Stimulated activated CD4-positive, alpha-beta T cell treated with anti-CD3 and anti-CD28 coated beads, Interleukin-4, amount 100 ng/mL, for 1 hour (primary cell): ENCODE measurements at places on chromosomes 5 and 9.

DNA sequence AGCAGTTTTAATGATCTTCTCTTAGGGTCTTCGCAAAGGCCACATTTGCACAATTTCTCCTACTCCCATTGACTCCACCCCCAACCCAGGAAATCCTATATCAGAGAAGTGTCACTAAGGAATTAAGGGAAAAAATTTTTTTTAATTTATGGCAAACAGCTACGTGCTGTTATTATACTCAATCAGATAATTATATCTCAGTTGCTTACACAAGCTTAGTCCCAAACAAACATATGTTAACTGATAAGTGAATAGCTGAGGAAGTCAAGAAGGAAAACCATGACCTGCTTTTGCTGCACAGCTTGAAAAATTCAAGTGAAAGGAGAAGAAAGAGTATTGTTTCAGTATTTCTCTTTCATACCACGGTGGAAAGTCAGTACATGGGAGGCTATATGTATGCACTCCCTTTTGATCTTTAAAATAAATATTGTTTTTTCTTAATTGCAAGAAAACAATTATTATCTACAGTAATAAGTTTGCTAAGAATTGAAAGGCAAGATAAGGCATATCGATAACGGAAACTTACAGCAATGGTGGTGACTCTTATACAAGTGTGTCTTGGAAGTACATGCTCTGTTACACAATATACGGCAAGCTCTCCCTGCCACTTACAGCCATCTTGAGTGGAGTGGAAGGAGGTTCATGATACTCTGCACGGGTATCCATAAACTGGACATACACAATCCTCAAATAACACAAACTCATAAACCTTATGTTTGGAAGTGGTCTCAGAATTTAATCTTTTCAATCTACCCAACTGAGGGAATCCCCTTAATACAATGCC lies 167.9 kb upstream of the FREM1 start:
- DNase-seq: no peak

GRCh38 chr9:25224309-25224708 lies 453.9 kb downstream of the TUSC1 start:
- DNase-seq: no peak

DNA sequence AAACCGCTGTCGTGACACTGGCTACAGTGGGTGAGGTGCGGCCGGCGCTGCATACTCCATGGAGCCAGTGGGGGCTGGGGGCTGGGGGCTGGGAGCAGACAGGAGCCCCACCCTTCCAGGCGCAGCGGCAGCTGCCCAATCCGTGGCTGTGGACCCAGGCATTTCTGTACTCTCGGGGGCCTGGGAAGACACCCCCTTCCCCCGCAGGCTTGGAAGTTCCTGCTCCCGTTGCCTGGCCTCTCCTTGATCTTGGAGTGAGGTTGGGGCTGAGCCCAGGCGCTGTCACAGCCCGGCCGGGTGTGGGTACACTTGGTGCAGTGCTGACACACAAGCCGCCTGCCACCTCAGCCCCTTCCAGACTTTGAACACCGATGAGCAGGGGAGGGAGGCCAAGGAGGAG lies 27.7 kb upstream of the GGTA1 start:
- no peak for DNase-seq

GRCh38 chr5:41252036-41252435 lies 38.7 kb upstream of the C6 start:
- no peak for DNase-seq

- DNase-seq: no peak
Measured at GRCh38 chr5:67723873-67724272, 491.7 kb upstream of the PIK3R1 start.

- DNase-seq: no peak
Measured at GRCh38 chr9:105280691-105281090, 36.2 kb downstream of the SLC44A1 start.

DNA sequence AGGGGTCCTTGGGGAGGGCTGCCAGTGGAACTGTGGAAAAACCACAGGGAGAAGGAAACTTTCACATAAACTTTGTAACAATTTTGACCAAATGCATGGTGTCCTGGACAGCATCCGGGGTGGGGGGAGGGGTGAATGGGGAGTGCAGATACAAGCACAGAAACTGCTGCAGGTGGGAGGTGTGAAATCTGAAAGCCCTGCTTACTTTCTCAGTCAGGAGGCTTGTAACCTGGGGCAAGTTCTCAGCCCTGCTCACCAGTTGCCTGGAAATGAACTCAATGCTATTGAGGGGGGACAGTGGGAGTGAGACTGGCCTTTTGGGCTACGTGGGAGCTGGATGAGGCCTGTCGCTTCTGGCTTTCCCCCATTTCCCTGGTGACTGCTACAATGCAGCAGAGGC lies 694.5 kb upstream of the ZNF608 start:
- DNase-seq: no peak

GRCh38 chr5:154583671-154584177 lies 105.7 kb upstream of the HAND1 start:
- no peak for DNase-seq

GRCh38 chr9:93712896-93713295 lies 136.5 kb downstream of the PHF2 start:
- DNase-seq: no peak

- no peak for DNase-seq
Measured at GRCh38 chr5:101561018-101561417, 657.9 kb upstream of the ST8SIA4 start.

- no peak for DNase-seq
Measured at GRCh38 chr5:7261049-7261448, 134.9 kb upstream of the ADCY2 start.

GRCh38 chr5:31675472-31675871 lies 36.5 kb downstream of the PDZD2 start:
- no peak for DNase-seq

DNA sequence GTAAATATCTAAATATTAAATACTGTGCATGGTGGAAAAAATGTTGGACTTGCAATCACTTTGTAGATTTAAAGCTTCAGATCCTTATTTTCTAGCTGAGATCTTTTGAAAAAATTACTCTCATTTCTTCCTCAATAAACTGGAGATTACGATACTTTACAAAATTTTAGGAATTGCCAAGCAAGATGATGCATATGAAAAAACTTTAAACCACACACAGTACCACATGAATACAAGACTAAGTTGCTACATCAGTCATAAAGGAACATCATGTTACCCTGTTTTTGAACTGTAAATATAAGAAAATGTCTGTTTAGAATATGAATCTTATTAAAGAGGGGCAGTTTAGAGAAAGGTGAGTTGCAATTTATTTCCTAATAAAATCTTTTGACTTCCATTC lies 703.6 kb upstream of the NUDT12 start:
- no peak for DNase-seq

GRCh38 chr5:67263656-67264408 lies 67.2 kb upstream of the CD180 start:
- DNase-seq: no peak

DNA sequence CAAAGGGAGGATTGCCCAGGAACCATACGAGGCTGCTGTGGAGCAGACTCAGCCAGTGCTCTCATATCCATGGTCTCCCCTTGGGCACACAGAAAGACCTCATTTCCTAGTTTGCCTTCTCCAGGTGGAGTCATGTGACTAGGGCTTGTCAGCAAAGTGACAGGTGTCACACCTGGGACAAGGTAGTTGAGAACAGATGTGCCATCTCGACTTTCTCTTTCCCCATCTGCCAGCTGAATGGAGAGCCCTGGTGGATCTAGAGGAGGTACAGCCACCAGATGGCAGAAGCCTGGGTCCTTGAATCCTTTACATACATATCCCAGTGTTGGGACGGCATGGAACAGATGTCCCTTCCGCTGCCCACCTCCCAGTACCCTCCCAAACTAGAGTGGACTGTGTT lies 42.9 kb upstream of the ALDOB start:
- no peak for DNase-seq

GRCh38 chr5:143192191-143192900 lies 211.1 kb downstream of the NR3C1 start:
- no peak for DNase-seq

GRCh38 chr5:60261732-60262131 lies 368.2 kb upstream of the PDE4D start:
- DNase-seq: no peak

- DNase-seq: no peak
Measured at GRCh38 chr9:126522612-126523356, 90.9 kb upstream of the LMX1B start.

DNA sequence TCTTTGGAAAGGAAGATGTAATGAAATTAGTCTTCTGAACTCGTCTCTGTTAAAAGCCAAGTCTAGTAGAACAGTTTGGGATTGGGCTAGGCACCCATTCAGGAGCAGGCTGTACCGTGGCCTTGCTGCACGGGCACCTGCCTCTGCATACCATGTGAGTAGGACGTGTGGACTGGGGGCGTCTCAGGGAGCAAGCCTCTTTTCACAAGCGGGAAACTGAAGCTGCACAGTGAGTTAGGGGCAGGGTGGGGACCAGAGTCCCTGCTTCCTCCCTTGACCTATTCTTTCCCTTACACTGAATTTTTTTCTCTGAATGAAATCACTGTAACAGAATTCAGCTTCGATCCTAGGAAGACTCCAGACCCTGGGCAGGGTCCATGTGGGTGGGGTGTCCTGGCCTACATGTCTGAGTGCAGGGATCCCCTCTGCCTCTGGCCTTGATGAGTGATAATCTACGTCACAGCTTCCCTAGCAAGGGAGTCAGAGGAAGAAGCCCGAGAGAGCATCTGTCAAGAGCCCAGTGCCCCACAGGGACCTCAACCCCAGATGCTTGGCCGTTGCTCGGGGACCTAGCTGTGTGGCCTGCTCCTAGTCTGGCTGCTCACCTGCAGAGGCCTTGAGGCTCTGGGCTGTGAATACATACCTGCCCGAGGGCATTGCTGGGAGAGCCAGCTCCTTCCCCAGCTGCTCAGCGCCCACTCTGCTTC lies 15.1 kb downstream of the PHF2 start:
- no peak for DNase-seq

GRCh38 chr5:87390576-87391199 lies 22.0 kb downstream of the CCNH start:
- DNase-seq: no peak

GRCh38 chr5:5467737-5468136 lies 45.3 kb downstream of the ICE1 start:
- no peak for DNase-seq

DNA sequence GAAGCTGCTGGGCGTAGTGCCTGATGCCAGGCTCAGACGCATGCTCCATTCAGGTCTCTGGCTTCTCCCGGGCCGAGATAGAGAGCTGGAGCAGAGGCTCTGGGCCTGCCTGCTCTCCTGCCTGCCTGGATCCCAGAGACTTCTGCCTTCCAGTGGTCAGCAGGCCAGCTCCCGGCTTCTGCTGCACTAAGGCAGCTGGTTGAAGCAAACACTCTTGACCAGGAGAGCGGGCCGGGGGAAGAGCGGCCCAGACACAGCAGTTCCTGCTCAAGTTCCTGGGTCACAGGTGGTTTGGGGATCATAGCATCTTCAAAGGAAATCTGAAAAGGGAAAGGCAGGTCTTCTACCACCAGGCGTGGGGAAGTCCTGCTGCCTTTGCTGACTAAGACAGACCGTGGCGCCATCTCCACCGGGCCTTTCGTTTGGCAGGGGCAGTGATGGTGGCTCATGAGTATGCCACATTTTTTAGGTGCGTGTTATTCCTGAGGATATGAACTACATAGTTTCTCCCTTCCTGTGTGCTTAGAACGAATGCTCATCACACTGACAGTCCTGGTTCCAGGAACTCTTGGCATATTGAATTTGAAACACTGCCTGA lies 31.1 kb downstream of the AK8 start:
- DNase-seq: no peak

- no peak for DNase-seq
Measured at GRCh38 chr9:83538890-83539238, 663 bp upstream of the FRMD3 start.

GRCh38 chr5:52831786-52832511 lies 44.2 kb downstream of the ITGA1 start:
- no peak for DNase-seq

DNA sequence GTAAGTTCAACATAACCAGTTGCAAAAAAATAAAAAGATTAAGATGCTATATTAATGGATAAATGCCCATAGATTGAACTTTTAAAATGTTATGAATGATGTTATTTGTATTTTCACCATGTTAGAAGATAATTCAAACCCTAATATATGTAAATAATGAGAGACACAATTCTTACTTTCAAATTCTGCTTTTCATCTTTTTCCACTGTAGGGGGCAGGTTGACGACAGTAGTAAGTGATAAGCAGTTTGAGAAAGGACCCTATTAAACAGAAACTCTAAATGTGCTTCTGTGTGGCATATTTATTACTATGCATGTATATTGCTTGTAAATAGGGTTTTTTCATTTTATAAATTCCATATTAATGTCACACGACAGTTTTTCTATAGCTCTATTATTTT lies 591.1 kb downstream of the SEMA5A start:
- no peak for DNase-seq

DNA sequence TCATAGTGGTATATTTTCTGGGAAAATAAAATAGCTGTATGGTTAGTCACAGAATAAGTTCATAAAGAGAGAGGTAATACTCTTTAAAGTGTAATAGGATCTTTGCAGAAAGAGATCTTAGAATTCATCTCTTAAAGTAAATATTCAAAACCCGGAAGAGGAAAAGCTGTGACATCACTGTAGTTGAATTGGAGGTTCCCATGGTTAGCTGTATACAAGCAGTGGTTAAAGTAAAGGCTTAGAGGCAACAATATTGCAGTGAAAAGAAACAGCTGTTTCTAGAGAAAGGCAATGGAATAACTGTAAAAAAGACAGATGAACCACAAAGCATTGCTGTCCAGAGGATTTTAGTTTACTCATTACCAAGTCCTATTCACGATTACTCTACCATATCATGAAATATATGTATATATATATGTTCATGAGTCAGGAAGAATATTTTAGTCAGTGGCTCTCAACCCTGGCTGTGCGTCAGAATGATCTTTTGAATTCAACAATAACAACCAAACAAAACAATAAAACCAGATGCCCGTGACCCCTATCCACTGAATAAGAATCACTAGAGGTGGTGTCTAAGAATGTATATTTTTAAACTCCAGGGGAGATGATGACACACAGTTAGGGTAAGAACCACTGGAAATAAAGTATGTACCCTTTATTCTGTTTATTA lies 4.7 kb downstream of the ERCC6L2 start:
- no peak for DNase-seq

DNA sequence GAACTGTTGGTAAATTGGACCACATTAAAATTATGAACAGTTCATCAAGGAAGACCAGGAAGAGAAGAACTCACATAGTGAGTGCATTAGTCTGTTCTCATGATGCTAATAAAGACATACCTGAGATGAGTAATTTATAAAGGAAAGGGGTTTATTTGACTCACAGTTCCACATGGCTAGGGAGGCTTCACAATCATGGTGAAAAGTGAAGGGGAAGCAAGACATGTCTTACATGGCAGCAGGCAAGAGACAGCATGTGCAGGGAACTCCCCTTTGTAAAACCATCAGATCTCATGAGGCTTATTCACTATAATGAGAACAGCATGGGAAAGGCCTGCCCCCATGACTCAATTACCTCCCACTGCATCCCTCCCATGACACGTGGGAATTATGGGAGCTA lies 135.9 kb upstream of the MAN2A1 start:
- DNase-seq: no peak

- no peak for DNase-seq
Measured at GRCh38 chr5:180495292-180495691, 1.1 kb downstream of the CNOT6 start.

DNA sequence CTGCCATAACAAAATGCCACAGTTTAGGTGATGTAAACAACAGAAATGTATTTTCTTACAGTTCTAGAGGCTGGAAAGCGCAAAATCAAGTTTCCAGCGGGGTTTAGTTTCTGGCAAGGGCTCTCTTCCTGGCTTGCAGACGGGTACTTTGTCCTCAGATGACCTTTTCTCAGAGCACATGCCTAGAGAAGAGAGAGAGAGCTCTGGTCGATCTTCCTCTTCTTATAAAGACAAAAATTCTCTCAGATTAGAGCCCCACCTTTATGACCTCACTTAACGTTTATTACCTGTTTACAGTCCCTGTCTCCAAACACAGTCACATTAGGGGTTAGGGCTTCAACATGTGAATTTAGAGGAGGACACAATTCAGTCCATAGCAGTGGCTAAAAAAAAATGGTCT lies 119.7 kb downstream of the CETN3 start:
- DNase-seq: no peak
